ENCODE measurements at places on chromosomes 13 and 19.

DNA sequence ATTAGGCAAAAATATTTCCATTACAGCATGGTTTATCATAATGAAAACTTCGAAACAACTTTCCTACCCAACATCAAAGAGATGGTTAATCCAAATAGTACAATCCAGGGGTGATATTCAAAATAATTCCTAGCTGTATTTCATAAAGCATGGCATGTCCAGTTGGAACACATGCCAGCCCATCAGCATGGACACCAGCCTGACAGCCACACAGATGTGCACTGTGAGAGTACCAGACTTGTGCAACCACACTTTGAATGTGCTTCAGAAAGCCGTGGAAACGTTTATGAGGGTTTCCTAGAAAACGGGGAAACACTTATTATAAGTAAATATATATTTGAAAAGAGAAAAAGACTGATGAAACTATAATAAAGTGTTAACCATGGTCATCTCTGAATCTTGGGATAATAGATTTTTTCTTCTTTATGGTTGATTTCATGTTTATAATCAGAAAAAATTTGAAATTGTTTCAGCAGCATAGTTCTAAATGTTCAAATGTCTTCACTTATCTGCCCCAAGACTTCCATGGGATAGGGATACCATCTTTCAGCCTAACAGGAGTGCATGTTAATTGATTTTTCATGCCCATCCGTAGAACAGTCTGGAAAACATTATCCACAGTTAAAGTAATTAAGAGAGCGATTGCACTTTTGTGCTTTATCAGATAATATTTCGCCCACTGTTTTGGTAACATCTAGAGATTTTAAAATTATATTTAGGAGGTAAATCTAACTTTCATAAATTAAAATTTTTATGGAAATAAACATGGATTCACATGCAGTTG lies 242.6 kb upstream of the IRS2 start:
- DNase-seq: no peak

GRCh38 chr19:53792721-53793433 lies 31.2 kb downstream of the NLRP12 start:
- DNase-seq: peak; percentile 75

DNA sequence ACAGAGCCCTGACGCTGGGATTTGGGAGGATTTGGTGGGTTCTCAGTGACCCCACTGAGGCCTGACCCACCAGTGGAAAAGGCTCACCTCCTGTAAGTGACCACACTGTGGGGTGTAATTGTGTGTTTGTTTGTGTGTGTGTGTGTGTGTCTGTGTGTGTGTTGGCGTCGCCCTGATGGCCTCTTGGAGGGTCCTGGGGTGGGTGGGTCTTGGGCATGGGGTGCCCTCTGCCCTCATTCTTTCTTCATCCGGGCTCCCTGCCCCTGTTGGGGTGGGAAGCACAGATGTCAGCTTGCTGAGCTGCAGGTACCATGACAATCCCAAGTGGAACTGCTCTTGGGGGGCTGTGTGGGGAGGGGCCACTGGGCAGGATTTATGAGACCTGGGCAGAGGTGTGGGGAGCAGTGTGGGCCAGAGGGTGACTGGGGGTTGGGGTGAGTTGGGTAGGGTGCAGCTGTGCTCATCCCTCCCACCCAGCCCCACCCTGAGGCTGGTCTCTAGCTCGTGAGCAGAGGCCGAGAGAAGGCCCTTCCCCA lies 22.8 kb downstream of the WTIP start:
- no peak for DNase-seq

DNA sequence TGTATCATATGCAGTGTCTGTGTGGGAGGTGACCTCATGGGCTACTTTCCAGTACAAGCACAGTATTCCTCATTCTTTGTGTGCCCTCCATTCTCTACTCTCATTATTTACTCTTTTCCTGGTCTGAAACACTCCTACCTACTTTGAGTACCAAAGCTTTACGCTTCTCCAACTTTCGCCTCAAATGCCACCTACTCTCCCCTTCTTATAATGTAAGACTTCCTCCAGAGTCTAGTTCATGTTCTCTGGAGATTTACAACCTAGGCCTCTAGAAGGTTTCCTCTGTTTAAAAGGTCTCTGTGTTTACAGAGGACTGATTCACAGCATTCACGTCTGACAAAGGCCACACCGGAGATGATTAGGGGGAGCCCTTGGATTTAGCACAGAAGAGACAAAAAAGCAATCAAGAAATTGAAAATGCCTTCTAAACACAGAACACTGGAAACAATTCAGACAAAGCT lies 302.0 kb downstream of the KLF12 start:
- no peak for DNase-seq

DNA sequence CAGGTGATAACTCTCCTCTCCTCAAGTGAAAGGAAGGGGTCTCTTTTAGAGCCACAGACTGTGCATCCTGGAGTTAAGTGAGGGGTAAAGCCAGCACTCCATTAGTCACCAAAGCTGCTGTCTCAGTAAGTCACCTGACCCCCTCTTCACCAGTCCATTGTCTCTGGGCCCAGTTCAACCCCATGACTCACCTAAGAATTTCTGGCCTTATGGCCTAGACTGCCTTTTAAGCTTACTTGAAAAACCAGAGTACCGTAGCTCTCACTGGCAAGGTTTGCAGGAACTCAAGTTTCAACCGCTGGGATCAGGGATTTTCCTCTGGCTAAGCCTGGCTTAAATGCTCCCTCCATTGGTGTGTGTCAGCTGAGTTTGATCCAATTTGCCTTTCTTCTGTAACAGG lies 23.4 kb upstream of the EID2 start:
- no peak for DNase-seq

GRCh38 chr13:105389373-105389772 lies 1146.1 kb downstream of the EFNB2 start:
- no peak for DNase-seq

DNA sequence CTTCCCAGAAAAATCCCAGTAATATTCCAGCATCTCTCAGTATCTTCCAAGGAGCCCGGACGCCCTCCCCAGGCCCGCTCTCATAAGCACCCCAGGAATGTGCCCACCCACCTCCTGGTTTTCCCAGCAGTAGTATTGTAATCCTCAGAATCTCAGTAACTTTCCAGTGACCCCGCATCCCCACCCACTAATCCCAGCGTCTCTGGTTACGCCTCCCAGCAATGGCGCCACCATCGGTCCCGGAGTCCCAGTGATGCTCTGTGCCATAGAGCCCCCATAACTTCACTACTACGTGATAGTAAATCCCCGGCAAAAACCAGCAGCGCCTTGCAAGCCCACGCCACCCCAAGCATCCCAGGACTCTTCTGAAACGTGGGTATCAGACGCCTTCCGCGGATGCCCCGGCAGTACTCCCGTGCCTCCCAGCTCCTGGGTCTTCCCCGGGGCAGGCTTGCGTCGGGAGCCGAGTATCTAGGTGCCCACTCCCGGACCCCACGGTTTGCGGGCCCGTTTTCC lies 928 bp upstream of the PNPLA6 start:
- DNase-seq: peak; percentile 27

DNA sequence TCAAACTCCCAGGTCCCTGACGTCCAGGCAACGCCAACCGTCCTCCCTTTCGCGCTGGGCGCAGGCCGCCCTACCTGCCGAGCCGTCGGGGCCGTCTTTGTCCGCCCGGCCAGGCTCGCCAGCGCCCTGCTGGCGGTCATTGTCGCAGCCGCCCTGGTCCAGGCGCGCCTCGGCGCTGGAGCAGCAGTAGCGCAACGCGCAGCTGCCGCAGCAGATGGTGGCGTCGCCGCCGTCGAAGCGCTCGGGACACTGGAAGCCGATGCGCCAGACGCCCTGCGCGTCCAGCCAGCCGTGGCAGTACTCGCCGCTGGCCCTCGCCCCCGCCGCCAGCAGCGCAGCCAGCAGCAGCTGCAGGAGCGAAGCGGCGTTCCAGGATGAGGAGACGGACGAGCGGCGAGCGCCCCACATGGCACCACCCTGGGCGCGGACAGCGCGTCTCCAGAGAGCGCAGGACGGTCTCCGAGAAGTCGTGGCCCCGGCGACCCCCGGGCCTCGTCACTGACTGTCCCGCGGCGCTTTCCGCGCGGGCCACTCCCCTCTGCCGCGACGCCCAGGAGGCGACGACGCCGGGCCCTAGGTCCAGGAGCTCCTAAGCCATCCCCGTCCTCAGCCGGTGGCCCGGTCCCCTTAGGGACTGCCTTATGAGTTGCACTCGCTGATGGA lies 1.1 kb downstream of the SHISA2 start:
- no peak for DNase-seq

GRCh38 chr19:42268704-42269477 lies at the start of gene CIC:
Gene CIC, plus strand, starts transcription at chr19:42269252. Its CDS starts 2,532 bp downstream, at chr19:42271784.
- peak; percentile 100 for DNase-seq

GRCh38 chr19:48870048-48870447 lies 1.6 kb upstream of the PLEKHA4 start:
- DNase-seq: no peak

DNA sequence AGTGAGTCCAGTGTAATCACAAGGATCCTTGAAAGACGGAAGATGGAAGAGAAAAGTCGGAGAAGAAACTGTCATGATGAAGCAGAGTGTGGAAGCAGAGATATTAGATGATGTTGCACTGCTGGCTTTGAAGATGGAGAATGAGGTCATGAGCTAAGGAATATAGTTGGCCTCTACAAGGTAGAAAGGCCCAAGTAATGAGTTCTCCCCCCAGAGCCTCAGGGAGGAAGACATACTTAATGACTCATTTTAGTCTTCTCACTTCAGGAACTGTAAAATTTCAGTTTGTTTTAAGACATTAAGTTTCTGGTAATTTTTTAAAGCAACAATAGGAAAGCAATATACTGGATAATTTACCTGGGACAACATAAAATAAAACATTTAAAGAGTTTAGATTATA lies 1331.5 kb upstream of the PCDH20 start:
- no peak for DNase-seq

DNA sequence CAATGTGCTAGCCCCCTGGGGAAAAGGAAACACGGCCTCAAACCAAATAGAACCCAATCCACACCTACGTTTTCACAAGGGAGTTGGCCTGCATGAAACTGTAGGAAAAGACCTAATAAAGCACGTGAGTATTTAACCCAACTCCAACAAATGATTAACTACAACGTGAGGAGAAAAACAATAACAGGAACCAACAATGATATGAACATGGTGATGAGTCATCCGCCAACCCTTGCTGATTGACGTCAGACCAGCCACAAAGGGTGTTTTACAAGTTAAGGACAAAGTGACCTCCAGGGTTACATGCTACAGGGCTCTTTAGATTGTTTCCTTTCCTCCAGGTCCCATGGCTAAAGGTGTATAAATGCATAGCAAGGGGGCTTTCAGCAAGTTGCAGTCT lies 460.5 kb downstream of the COG6 start:
- peak; percentile 50 for DNase-seq

DNA sequence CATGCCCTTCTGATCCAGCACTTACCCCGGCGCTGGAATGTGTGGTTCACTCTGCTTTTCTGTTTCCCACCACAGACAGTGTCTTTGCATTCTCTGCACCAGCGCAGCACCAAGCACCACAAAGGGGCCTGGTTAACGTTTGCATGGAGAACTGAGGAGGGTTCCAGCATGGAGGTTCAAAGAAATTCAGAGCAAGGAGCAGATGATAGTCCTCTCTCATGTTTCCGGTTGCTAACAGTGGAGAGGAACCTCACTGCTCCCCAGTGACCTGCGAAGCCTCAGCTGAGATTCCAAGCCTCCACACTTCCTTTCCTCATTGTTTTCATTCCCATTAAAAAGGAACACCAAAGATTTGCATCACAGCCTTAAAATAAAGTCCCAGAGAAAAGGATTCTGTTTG lies 99.7 kb downstream of the STARD13 start:
- DNase-seq: no peak

DNA sequence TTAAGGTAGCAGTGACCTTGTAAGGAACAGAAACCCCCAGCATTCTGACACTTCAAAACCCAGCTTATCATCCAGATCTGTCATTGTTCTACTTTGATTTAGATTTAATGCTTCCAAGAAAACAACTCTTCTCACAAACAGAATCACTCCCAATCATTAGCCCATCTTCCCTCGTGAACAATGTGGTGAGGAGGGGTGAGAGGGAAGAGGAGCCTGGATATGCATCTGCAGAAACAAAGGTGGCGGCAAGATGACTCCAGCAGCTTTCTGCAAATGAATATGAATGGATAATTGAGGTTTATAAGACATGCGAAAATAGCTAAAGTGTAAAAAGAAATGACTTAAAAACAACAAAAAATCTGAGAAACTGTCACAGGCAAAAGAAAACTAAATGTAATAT lies 859.9 kb upstream of the SLC10A2 start:
- DNase-seq: no peak

- no peak for DNase-seq
Observed at GRCh38 chr13:28239374-28239773, 101.0 kb downstream of the PAN3 start.

DNA sequence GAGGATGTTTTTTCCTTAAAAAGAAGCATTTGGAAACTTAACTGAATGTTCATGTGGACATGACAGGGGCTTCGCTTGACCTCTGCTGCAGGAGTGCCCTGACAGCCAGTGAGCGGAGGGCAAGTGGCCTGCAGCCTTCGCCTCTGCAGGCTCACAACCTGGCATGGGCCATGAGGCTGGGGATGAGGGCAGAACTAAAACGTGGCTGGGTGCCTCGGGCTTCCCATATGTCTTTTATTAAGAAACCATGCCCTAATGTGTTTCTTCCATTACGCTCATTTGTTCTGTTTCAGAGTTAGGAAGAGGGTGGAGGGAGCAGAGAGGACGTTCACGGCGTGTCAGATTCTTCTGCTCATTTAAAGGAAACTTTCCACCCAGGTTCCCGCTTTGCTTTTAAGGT lies 2.9 kb downstream of the ARHGEF7 start:
- DNase-seq: no peak

DNA sequence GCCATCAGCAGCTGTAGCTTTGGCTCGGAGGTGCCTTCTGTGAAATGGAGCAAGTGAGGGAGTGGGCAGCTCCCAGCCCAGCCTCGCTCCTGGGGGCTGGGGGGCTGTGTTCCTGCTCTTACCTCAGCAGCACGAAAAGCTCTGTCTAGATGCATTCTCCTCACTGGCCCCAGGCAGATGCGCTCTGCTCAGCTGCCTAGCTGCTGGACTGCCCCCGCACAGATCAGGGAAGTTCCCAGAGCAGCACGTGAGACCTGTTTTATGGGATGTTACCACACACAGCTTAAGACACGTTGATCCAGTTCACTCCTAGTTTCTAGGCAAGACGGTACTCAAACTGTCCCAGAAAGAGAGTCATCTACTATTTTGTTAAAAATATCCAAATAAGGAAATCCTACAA lies 13.6 kb downstream of the LCP1 start:
- peak; percentile 66 for DNase-seq

DNA sequence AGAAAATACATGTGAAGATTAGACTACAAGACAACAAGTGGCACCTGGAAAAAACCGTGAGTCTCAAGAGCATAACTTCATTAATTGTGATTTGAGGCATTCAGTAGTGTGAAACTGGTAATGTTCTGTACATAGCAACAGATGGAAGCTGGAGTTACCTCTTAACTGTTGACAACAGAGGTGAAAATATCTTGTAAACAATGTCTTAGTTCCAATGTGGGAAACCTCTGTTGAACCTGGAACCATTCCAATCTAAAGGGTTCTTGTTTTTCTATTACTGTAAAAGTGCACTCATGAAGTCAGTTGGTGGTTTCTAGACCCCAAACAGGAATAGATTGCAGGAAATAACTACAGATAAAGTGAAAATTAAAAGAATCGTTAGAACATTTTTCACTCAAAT lies 728.4 kb downstream of the SLITRK1 start:
- DNase-seq: no peak

Data from CD4-positive, alpha-beta T cell treated with Interleukin-12 subunit alpha and Interleukin-12 subunit beta, for 1 hour (primary cell).